Kidney capillary endothelial cell (primary cell): ENCODE measurements at places on chromosomes 16 and 17.

GRCh38 chr16:86565644-86566511 lies 751 bp upstream of the FOXC2 start:
- DNase-seq, result no peak

GRCh38 chr17:33901085-33901484 lies 354.0 kb upstream of the CCL2 start:
- no peak for DNase-seq

DNA sequence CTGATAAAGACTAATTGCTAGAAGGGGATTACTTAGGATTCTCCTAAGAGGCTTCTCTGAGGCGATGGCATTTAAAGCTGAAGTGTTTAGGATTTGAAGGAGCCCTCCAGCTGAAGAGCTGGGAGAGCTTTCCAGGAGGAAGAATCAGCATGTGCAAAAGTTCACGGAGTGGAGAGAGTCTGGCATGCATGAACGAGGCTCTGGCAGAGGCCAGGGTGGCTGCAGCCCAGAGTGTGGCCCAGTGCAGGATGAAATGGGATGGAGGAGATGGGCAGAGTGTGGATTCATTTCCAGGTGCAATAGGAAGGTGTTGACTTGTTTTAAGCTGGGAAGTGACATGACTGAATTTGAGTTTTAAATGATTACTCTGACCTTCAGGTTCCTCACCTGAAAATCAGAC lies 249.0 kb upstream of the CCL2 start:
- no peak for DNase-seq

GRCh38 chr17:45225051-45225700 lies 3.5 kb downstream of the FMNL1 start:
- DNase-seq, result no peak

- no peak for DNase-seq
Observed at GRCh38 chr17:68006797-68007196, 10.5 kb upstream of the C17orf58 start.

- DNase-seq, result no peak
Observed at GRCh38 chr17:68676856-68677255, 75.7 kb upstream of the FAM20A start.

DNA sequence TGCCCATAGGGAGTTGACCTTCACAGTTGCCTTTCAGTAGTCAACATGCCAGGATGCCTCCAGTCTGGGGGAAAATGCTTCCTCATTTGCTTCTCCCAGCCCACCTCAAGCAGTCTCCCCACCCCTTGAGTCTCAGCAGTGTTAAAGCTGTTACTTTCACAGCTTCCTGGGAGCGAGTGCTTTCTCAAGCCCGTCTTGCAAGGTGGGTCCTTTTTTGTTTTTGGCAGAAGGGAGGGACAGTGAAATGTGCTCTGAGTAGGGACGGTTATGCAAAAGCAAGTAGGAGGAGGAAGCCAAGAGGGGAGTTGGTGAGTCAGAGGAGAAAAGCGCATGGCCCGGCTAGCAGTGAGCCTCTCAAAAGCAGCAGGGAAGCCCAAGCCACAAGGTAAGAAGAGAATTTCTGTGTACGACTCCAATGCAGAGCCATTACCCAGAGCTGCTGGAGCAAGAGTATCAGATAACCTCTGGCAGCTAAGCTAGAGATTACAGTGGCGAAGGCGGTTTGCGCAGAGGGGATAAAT lies at the start of gene CHST4:
Gene CHST4 (plus strand): TSS at position 316 of the 521 bp plus-strand sequence. CDS start 10,252 bp downstream, outside the sequence.
- no peak for DNase-seq

- DNase-seq, result no peak
Observed at GRCh38 chr16:15576960-15577958, 65.7 kb downstream of the MARF1 start.
